Activated CD8-positive, alpha-beta memory T cell treated with anti-CD3 and anti-CD28 coated beads for 1 hour (primary cell): ENCODE measurements at places on chromosomes 7 and 10.

- DNase-seq, result no peak
Observed at GRCh38 chr7:17725821-17726220, 214.5 kb downstream of the SNX13 start.

DNA sequence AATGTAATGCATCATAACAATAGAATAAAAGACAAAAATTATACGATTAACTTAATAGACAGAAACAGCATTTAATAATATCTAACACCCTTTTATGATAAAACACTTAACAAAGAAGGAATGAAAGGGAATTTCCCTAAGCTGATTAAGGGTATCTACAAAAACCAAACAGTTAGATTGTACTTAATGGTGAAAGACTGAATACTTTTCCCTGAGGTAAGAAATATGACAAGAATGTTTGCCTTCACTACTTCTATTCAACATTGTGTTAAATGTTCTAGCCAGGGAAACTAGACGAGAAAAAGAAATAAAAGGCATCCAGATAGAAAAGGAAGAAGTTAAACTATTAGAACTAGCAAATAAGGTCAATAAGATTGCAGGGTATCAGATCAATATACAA lies 276.9 kb downstream of the BAMBI start:
- DNase-seq, result no peak

DNA sequence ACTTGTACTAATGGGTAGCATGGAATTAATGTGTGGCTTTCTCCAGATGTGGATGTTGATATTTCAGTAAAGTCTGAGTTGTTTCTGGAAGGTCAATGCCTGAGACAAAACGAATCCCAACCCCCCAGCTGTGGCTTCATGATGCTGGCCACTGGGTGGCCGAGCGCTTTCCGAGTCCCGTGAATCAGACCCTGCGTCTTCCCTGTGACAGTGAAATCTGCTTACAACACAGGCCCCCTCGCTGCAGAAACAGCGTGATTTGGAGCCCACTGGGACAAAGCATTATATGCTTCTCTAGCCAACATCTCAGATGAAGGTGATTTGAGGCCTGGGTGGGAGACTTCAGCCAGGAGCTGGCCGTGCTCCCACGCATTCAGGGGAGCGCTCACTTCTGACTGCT lies 124.7 kb downstream of the WDR37 start:
- DNase-seq, result no peak

GRCh38 chr10:127283017-127283416 lies 86.6 kb upstream of the INSYN2A start:
- no peak for DNase-seq

GRCh38 chr7:20030417-20030816 lies 186.8 kb downstream of the MACC1 start:
- DNase-seq, result no peak

DNA sequence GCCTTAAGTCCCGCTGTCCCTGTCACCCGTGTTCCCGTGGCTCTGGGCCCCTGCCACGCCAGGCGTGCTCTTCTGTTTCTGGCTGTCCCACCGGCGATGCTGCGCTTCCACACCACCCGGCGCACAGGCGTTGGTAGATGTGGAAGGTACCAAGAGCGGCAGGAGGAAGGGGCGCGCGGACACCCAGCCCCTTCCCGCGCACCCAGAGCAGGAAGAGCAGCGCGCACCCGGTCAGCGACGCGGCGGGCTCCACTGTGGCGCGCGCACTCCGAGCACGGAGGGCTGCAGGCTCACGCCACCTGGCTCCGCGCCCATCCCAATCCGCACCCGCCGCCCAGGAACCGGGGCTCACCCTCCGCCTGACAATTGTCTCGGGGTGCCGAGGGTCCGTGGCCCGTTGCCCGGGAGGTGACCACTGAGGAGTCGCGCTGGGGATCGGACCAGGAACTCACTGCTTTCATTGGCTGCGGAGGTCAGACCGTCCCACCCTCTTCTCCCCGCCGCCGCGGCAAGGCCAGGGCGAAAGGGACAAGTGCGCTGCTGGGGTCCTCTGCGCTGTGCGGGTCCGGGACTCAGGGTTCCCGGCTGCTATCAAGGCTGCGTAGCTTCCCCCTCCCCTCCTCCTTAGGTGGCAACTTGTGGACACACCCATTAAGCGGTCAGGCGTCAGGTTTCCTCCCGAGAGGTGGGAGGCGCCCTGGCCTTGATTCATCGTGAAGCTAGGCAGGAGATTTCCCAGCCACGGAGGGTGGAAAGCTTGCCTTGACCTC lies 121.6 kb upstream of the ZNF92 start:
- DNase-seq, result no peak

DNA sequence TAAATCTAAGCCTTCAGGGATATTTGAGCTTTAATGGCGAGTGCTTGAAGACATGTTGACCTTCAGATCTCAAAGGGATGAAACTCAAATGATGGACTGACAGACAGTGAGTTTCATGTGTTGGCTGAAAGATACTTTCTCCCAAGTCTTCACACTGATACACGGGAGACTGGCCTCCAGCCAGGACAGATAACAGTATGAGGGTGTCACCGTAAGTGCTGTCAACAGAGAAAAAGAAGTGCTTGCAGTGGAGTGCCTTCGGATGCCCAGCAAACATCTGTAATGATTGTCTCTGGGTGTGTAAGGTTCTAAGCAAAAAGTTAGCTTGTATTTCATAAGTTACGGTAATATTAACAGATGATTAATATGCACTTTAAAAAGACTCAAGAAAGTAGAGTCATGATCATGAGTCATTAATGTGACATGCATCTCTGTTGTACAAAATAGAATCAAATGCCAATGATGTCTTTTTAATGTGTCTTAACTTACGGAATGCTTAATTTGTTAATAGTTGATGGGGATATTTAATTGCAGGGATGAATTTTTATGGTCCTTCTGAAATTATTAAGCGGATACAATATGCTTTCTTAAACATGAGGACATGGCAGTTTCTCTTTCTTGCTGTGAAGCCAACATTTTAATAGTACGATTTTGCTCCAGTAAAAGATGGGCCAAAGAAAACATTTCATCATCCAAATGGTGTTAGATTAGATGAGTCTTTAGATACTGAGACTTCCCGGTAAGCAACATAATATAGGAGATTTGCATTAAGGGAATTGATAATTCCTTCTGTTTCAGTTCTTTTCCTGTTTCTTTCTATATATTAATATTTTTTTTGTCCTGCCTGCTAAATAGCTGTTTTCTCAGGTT lies 292.5 kb downstream of the GALNT17 start:
- no peak for DNase-seq
